NCI-H2081 (cell line): ENCODE measurements at places on chromosomes 5 and 9.

GRCh38 chr5:39447059-39447458, 22.3 kb upstream of the DAB2 start:
- DNase-seq: no peak

DNA sequence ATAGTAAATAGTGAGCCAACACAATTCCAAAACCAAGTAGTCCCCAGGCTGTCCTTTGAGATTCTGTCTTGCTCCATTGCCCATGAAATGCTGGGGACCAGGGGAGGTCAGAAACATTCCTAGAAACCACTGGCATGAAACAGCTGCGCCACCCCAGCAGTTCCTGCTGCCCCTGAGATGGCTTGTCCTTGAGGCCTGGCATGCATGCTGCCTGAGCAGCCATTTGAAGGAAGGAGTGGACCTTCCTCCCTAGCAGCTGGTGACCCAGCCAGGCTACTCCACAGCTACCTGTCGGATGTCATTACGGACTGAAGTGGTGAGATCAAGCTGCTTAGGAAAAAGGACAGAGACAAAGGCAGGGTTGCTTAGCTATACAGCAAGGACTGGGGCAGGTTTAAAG, 260.6 kb downstream of the DENND1A start:
- DNase-seq: no peak

GRCh38 chr5:11780641-11781345, 123.5 kb downstream of the CTNND2 start:
- DNase-seq: peak; percentile 18

DNA sequence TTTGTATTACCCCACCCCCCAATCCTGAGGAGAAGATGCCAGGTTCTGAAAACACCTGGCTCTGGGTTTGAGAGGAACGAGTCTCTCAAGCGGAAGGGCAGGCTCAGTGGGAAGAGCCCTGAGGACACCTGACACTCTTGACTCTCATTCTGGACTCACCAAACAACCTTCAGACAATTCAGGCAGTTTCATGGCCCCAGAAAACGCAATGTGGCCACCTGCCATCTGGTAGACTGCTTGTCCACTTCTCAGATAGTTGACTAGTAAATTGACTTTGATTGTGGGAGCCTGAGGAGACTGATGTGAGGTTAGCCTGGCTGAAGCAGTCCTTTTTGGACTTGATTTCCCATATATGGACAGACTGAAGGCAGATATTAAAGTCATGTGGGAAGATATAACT, 117.5 kb upstream of the FSTL4 start:
- no peak for DNase-seq

DNA sequence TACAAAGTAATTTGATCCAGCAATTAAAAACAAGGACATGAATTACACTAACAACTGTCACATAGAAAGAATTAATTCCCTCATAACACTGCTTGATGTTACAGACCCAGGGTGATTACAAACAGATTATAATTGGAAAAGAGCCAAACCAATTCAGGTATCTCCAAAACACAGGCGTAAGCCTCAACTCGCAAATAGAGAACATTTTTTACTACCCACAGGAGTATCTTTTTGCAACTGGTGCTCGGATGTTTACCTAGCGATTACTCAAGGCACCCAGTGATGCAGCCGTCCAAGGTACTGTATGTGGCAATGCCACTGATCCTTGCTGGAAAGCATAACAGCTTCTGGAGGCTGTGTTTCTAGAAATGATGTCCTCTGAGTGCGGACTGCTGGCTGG, 386.1 kb upstream of the KIF2A start:
- peak; percentile 87 for DNase-seq

DNA sequence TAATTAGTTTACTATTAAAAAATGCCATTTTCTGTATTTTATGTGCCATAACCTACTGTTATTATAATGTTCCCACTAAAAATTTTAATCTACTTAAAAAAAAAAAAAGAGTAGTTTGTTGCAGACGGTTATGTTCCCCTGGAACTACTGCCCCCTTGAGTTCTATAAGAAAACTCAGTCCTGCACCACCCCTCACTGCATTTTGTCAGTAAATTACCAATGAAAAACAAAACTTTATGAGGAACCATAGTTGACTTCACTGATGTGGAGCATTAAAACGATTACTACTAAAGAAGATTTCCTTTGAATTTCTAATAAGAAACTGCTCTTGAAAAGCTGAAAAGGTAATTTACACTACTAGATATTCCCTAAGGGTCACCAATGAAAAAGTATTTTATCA, 288.7 kb downstream of the FBXL17 start:
- DNase-seq: no peak

- no peak for DNase-seq
Measured at GRCh38 chr5:15887093-15887492, 292.5 kb downstream of the MARCHF11 start.

DNA sequence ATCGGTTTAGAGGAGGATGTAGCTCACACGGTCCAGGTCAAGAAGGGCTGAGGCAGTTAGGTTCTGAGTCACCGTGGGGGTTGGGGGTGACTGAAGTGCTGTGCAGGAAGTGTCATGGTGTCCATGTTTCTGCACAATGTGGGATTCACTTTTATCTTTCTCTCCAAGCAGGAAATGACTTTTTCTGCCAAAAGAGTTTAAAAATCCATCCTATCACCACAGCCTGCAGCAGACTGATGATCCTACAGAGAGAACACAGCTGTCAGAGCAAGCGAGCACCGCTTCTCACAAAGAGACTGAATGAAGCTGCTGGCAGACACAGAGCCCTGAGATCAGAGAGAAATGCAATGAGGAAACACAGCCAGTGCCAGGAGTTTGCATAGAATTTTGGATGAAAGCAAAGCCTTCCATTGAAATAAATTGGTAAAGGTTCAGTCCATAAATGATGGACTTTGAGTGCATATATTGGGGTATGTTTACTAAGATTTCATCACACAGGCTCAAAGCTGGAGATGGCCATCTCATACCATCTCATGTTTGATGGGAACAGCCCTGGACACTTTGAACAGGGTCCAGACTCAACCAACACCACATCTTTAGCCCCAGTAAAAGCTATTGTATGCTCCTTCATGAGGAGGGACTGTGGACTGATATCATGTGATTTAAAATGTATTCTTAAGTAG, 213.9 kb upstream of the FBXL7 start:
- no peak for DNase-seq

GRCh38 chr5:83510260-83510659, 38.7 kb downstream of the VCAN start:
- no peak for DNase-seq

DNA sequence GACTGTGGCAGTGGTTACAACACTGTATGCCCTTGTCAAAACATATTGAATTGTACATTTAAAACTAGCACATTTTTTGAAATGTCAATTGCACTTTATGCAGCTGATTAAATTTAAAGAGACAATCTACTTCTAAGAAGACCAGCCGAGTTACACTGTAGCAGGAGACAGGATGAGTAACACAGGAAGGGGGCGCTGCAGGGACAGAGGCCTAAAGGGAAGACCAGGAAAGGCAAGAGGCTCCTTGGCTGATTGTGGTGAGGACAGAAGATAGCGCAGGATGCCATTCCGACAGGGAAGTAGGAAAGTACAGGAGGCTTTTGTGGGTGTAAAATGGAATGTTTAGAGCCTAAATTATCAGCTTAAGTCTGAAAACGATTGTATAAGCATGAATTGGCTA, 28.2 kb upstream of the PPP2R2B start:
- no peak for DNase-seq

- no peak for DNase-seq
Measured at GRCh38 chr5:2848619-2849018, 97.1 kb upstream of the IRX2 start.

- no peak for DNase-seq
Measured at GRCh38 chr5:149860801-149861322, 83.7 kb downstream of the PDE6A start.

DNA sequence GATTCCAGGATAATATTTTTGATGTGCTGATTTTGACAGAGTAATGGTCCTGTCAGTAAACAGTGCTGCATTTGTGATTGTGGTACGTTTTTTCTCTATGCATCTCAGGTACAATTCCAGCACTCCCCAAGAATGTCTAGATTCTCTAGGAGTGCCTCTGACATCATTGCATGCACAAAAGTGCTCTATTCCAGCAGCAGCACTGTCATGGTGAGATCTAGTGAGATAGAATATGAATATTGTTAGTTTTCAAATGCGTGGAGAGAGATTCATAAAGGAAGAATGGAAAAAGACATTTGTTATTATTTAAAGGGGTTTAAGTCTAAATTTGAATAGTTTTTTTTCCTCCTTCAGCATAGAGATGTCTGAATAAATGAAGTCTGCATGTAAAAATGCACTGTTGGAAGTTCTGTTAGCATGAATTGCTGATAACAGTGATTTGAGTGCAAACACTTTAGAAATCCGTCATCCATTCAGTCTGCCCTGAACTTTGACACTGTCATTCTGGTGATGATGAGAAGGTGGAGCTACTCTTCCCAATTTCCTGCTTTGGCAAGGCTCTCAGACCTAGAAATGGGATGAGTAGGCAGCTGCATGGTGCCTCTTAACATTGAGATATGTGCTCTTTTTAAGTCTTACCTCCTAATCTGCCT, 84.6 kb downstream of the GAPVD1 start:
- DNase-seq: no peak

GRCh38 chr9:86368871-86369521, 14.8 kb upstream of the TUT7 start:
- no peak for DNase-seq

DNA sequence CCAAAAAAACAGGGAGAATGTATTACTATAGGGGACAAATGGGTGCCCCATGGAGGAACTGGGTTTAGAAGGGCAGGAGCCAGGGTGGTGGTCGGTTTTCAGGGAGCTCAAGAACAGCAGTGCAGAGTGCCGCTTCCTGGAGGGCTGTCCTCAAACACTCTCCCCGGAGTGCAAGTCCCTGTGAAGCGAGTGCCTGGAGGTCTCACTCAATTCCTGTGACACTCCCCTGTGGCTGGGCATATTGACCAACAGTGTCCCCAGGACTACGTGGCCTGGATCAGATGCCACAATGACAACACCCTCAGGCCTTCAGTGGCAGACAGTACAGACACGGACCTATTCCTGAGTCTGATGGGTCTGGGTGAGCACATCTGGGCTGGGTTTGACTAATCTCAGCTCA, 412.1 kb upstream of the IRX2 start:
- DNase-seq: no peak

DNA sequence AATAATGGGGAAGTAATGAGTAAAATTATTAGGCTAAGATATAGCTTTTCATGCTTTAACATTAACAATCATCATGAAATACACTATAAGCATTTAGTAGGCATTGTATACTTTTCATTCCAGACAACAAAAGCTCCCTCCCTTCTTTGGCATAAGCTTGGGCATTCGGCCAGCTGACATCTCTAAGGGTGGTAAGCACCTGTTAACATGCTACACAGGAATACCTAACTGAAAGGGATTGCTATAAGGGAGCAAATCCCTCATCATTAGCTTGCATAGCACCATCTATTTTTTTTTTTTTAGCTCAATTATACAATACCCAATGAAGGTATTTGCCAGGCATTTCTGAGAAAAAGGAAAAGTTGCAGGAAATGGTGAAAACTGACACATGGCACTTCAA, 16.6 kb downstream of the STRBP start:
- peak; percentile 71 for DNase-seq

DNA sequence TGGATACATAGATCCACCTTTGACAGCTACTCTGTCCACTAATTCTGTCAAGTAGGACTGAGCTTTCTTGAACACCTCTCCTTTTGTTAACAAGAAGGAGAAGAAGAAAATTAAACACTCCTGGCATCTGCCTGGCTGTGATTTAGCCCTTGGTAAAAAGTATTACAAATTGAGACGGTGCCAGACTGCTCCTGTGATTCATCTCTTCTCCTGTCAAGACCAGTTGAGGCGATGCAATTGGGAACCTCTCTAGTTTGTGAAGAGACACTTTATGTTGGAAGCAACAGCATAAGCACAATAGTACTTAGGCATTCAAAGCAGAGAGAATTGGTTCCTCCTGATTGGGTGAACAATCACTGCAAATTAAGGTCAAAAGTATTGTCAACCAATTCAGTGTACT, 72.7 kb downstream of the GHR start:
- no peak for DNase-seq

DNA sequence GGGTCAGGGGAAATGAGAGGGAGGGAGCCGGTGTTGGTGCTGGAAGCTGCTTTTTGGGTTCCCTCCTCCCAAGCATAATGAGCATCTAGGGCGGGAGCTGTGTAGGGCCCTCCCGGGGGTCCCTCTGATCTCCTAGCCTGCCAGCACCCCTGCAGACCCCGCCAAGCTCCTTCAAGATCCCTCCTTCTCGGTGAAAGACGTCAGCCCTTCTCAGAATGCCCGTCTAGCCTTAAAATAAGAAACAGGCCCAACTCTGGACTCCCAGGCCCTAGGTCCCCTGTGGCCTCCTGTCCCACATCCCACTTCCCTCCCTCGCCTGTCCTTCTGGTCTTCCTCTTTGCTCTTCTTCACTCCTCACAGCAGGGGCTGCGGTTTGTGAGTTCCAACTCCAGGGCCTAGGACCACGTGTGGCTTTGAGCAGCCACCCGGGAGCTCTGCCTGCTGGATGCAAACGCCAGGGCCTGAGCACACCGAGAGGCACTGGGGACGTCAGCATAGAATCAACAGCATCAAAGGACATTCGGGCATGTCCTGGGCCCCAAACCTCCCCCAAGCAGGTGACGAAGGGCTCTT, 8.8 kb upstream of the SCGB3A1 start:
- DNase-seq: no peak

DNA sequence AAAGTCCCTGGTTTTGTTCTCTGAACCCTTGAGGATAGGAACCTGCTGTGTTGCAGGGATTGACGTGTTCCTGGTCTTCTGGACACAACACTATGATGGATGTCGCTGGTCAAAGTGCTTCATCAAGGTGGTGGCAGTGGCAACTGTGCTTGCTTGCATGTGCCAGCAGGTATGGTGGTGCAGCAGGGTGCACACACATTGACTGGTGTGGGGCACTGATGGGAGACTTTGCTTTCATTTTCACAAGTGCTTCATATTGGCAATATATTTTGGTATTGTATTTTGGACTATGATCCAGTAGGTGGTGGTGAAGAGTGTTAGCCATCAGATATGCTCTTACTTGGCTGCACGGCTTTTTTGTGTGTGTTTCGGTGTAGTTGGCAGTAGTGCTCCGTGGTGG, 479.8 kb upstream of the CTNND2 start:
- no peak for DNase-seq

- no peak for DNase-seq
Measured at GRCh38 chr5:168157141-168157540, 134.3 kb upstream of the WWC1 start.

DNA sequence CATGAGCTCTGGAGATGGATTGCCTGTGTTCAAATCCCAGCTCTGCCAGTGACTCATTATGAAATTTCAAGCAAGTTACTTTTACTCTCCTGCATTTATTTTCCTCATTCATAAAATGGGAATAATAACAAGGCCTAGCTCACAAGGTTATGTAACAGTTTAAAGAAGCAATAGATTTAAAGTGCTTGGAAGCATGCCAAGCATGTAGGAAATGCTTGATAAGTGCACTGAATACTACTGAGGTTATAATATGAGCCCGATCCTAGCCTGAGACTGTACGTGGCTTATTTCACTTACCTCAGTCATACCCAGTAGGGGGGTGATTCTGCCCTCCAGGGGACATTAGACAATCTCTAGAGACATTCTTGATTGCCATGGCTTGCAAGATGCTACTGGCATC, 734.1 kb upstream of the WWC1 start:
- no peak for DNase-seq
